ENCODE measurements at places on chromosomes 1 and 21.

DNA sequence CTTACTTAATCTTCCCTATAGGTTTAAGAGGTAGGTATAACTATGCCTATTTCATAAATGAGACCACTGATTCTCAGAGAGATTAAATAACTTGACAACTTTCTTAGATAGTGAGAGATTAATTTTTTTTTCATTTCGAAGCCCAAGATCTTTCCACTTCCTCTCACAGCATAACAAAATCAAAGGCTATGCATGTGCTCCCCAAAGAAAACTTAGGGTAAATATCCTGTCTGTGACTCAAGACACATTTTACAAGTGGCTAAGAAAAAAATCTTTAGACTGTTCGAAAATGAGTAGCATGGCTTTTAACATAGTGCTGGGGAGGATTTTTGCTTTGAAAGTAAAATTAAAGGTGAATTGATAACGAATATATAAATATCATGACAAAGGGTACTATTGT is 8.2 kb upstream of the C1orf141 start:
- no peak for DNase-seq

DNA sequence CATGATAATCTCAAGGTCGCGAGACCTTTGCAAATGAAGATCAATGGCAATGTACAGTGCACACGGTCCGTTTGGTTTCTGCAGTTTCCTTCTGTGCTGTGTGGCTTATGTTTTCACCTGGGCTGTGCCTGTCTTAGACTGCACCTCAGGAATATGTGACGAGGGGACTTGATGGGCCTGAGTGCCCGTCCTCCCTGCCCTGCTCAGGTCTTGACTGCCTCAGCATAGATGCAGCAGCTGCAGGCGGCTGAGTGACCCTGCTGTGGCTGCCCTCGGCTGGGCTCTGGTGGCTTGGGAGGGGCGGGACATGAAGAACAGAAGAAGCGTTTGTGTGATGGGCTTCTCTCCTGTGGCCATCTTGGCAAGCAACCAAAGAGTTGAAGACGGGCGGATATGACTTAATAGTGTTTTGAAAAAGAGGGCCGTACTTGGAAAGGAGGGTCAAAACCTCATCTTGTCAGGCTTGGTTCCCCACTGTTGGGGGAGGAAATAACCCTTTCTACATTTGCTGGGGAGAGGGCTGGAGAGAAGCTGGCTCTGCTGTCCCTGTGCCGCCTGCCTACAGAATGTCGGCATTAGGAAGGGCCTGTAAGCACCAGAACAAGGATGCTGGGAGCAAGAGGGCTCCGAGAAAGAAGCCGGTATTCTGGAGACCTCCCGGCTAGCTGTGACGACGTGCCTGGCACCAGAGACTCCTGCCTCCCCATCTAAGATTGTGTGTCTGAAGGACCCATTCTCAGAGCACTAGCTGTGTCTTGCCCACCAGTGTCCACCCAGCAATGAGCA is 7.1 kb downstream of the MYBPHL start:
- DNase-seq, result no peak

GRCh38 chr1:247332215-247332622 is 552 bp upstream of the ZNF496 start:
- DNase-seq, result peak; percentile 43

- no peak for DNase-seq
These were observed 49.8 kb upstream of the SCAF4 start for GRCh38 chr21:31781737-31782136.

DNA sequence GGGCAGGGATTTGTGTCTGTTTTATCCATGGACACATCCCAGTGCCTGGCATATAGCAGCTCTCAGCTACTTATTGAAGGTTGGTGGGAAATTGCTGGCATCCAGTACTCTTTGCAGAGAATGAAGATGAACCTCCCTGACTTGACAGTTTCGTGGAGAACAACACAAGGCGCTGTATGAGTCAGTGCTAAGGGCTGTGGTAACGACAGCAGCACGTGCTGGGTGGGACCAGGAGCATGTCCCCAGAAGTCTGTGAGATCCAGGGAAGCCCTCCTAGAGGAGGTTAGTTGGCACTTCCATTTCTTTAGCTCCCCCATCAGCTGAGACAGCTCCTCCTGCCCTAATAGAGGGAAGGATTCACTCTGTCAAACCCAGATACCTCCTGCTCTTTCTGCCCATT is 25.9 kb upstream of the IL19 start:
- no peak for DNase-seq

DNA sequence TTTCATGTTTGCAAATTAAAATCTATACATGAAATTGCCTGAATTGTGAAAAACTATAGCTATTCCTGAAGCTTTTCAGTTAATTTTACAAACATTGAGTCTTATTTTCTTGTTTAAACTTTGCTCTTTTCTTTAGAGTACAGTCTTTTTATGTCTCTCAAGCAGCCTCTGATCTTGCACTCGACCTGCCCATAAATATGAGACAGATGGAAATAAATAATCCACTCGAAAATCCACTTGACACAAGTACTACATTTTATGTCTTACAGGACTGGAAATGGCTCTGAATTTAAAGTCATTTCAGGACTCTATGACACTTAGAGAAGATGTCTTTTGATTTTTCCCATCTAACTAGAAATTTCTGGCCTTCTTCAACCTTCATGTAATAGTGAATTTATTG is 283.8 kb downstream of the USP25 start:
- DNase-seq, result no peak

- DNase-seq, result no peak
These were observed 79.9 kb upstream of the CHRM3 start for GRCh38 chr1:239306426-239306825.

GRCh38 chr21:38115870-38116269 is 140.9 kb upstream of the KCNJ15 start:
- no peak for DNase-seq

DNA sequence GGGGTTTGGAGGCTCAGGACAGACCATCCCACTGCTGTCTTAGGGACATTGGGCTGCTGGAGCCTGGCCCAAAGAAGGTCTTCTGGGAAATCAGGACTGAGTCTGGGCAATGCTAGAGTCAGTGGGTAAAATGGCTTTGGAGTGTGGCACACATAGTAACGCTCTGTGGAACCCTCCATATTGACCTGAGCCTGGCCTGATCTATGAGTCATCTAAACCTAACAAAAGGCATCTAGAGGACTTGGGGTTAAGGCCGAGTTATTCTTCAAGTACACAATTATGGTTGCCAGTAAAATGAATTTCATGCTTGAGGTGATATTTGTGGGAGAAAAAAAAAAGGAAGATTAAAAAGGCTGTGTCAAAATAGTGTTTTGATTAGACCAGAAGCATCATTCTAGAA is 77.7 kb downstream of the ST6GALNAC5 start:
- DNase-seq, result no peak

- DNase-seq, result no peak
These were observed 8.1 kb upstream of the COA7 start for GRCh38 chr1:52706136-52706670.

DNA sequence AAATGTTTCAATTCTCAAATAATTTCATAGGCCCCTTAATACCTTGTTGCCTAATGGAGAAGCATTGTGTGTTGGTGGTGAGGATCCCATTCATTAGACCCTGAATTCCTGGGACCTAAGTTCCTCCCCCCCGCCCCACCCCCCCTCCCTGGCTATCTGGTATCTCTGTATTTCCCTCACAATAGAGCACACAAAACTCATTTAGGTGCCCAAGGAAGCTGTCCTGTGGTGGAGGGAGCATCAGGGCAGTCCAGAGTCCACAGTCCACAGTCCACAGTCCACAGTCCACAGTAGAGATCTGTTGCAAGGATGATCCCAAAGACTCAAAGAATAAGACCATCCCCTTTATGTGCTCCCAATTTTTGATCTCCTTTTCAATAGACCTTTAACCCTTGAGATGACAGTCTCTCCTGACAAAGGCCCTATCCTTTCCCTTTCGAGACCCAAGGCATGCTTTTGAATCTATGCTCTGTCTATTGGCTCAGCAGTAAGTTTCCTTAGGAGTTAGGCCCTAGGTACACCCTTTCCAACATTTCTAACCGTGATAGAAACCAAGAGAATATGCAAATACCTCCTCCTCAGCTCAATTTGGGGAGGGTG is 123.9 kb downstream of the ZBTB18 start:
- DNase-seq, result no peak

DNA sequence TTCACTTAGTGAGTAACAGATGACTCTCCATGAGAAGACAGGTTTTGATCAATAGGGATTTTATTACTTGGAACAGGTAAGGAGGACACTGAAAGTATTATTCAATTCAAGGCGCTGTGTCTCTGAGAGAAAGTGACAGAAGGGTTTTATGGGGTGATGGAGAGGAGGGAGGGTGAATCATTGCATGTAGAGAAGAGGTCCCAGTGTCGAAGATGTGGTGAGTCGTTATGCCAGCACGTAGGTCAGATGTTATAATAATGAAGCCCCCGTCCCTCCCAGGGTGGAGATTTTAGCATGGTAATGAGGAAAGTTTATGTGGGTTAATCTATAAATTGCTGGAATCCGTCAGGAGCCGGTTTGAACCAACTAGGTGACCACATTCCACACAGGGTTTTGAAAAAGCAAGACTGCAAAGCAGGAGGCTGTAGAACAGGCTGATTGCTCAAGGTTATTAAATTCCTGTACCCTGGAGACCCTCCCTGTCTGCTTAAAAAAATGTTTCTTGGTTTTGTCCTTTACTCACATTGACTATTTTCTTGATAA is 586.4 kb upstream of the TMPRSS15 start:
- no peak for DNase-seq

DNA sequence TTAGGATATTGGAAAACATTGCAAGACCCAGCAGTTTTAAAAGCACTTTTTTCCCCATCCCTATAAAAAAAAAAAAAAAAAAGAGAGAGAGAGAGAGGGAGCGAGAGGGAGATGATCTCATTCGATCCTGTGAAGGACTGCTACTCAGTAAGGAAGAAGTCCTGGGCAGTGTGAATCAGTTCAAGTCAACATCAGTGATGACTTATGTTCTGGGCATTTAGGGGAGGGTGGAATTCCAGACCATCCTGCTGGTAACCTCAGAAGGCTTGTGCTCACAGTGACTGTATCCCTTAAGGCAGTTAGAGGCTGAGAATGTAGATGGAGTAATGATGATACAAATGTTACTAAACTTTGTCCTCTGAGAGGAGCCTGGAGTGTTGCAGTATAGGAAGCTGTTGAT is 151.4 kb downstream of the TGFB2 start:
- no peak for DNase-seq

GRCh38 chr1:226121049-226121586 is 58.6 kb downstream of the H3-3A start:
- no peak for DNase-seq

GRCh38 chr1:109981004-109981335 is 3.6 kb upstream of the AHCYL1 start:
- DNase-seq, result no peak

DNA sequence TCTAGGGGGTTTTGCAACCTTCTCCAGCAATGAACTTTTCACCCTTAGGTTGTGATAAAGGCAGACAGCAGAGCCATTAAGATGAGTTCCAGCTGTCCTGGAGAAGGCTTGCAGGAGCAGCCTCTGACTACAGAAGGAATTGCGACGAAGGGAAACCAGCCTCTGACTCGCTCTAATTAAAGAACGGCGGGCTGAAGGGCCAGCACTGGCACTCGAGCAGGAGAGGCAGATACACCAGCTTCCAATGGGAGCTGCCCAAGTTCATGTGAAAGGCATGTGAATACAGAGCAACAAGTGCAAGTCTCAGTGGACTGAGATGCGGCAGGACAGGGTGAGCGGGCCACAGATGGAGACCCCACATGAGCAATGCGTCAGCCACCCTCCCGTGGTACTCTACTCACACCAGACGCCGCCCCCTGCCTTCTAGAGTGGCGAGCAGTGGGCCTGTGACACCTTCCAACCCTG is 15.7 kb downstream of the RCC2 start:
- no peak for DNase-seq

DNA sequence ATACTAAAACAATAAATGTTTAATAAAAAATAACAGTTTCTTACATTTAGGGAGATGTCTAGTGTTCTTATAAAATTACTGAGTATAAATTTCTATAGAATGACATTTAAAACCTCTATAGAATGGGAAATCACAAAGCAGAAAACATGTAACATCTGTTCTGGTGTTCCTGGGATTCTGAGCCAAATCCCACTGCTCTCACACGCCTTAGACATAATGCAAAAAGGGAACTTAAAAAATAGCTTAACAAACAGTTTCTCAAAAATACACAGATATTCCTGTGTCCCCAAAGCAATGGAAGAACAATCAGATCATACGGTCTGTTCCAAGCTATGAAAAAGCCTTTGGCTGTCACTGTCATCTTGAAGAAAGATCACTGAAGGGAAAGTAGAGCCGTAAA is 27.0 kb upstream of the ZNF124 start:
- DNase-seq, result no peak

GRCh38 chr1:169027607-169028320 is 78.7 kb upstream of the ATP1B1 start:
- no peak for DNase-seq

Data from CD4-positive, alpha-beta T cell treated with Interleukin-4 for 1 hour (primary cell).